Brain pericyte (primary cell): ENCODE measurements at places on chromosomes 2 and 18.
A peak's percentile ranks its signal among the peaks of the same experiment; 100 is the strongest.

DNA sequence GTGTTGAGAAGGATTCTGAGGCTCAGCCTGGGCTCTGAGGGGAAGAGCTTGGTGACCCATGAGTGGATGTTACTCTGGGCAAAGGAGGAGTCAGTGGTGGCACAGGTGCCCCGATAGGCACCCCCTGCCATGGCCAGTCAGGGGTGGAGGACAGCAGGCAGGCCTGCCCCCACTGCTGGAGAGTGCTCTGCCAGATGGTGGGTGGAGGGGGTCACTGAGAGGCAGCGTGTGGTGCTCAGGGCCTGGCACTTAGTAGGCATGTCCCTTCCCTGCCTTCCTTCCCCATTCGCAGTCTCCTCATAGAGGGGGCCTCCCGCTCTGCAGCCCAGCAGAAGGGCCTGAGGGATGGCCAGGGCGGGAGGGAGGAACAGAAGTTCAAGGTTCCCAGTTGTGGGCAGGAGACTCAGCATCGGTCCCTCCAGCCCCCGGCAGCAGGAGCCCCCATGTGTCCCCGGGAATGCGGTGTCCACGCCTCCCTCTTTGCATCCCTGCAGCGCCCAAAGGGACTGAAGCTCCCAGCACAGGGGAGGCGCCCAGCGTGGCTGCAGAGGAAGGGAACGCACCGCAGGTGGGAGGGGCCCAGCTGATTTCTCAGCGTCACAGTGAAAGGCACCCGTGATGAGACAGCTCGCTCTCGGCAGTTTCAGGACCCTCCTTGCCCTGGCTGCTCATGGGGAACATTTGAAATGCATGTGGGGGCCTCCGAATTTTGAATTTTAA, 5.7 kb upstream of the SNED1 start:
- DNase-seq, result no peak

DNA sequence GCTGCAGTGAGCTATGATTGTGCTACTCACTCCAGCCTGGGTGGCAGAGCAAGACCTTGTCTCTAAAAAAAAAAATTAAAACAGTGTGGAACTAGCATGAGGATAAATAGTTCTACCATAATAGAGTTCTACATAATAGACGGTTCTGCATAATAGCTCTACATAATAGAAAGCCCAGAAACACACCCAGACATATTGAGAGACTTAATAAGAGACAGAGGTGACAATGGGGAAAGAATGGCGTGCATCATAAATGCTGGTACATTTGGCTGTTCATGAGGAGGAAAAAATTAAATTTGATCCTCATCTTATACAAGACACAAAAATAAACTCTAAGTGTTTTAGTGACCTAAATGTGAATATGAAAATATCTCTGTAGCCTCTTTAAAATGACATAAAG, 58.5 kb downstream of the PTRHD1 start:
- DNase-seq, result no peak

GRCh38 chr2:200066417-200066816, 111.0 kb downstream of the MAIP1 start:
- DNase-seq, result no peak

DNA sequence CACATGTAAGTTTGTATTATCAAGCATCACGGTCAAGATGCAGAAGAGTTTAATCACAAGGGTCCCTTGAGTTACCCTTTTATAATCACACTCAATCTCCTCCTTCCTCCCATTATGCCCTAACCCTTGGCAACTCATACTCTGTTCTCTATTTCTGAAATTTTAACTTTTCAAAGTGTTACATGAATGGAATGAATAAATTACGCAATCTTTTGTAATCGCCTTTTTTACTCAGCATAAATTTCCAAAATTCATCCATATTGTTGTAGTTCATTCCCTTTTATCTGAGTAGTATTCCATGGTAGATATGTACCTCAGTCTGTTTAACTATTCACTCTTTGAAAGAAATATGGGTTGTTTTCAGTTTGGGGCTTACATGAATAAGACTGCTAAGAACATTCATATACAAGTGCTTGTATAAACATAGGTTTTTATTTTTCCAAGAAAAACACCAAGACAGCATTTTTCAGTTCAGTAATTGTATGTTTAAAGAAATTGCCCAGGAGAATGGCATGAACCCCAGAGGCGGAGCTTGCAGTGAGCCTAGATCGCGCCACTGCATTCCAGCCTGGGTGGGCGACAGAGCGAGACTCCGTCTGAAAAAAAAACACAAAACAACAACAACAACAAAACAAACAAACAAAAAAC, 430.9 kb upstream of the KCNH7 start:
- DNase-seq, result no peak

DNA sequence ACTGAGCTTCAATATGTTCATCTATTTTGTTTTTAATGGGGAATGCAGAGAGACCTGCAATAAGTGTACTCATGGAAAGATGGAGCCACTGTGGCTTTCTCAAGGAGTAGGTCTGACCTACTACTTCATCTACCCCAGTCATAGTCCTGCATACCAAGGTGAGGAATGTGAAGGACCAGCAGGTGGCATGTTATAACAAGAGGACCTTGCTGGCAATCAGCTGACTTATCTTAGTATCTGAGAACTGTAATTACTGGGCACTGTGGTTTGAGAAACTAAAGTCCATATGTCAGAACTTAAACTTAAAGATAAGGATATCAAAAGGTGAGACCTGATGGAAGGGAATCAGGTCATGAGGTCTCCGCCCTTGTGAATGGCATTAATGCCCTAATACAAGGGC, 1104.2 kb downstream of the BCL11A start:
- no peak for DNase-seq

GRCh38 chr2:94986392-94986963, 39.0 kb upstream of the MAL start:
- no peak for DNase-seq

GRCh38 chr2:208373460-208374089, 33.0 kb upstream of the PTH2R start:
- no peak for DNase-seq

DNA sequence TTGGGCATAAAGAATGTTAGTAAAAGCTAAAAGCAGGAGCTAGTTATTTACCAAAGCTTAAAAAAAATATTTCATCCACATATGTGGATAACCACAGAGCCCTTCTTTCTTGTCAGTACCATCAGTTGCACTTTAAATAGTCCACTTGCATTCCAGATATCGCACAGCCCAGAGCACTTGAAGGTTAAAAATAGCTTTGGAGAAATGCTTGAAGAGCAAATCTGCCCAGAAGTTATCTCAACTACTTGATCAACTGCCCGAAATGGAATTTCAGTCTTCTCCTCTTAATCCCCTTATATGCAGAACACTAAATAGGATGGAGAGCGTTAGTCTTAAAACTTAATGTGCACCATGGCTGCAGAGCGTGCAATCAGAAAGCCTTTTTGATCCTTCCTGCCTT, 148.3 kb downstream of the PLEKHA3 start:
- DNase-seq, result no peak

- DNase-seq, result no peak
These were observed 98.0 kb upstream of the CXCR4 start for GRCh38 chr2:136215908-136216472.

GRCh38 chr2:214631406-214631805, 178.1 kb downstream of the BARD1 start:
- DNase-seq, result no peak

GRCh38 chr2:101733257-101733993, 35.9 kb downstream of the MAP4K4 start:
- no peak for DNase-seq

GRCh38 chr2:181426672-181427071, 30.5 kb upstream of the ITGA4 start:
- DNase-seq, result no peak

DNA sequence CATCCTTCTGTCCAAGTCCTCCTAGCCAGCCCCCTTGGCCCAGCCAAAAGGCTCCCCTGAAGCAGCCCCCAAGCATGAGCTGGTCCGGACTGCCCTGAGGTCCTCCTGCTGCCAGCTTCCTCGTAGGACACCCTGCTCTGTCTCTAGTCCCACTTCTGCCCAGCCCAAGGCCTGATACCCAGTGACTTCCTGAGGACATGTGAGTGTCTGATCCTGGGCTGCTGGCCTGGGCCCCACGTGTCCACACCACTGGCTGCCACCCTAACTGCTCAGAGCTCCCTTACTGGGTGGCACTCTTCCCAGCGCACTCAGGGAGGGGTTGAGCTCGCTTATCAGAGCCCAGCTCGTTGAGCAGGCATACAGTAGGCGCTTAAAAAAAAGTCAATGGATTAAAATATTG, 34.4 kb upstream of the PDIA6 start:
- DNase-seq, result no peak

GRCh38 chr2:85577063-85577385, 362 bp upstream of the VAMP8 start:
- no peak for DNase-seq

- DNase-seq, result no peak
These were observed 79.0 kb downstream of the CCDC150 start for GRCh38 chr2:196718419-196719109.

DNA sequence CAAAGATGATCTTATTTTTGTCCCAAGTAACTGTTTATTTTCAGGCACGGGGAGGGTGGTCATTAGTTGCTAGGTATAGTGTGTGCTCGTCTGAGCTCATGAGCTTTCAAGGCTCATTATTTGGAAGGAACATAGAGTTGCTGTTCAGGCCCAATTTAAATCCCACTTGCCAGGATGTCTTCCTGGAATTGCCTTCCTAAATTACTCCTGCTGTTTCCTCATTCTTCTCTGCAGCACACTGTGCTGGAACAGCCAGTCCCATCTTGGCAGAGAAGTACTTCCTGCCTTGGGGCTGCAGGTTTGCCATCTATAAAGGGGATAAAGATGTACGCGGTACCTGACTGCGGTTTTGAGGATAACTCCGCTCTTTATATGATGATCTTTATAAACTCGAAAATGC, 37.3 kb downstream of the GREB1 start:
- no peak for DNase-seq

DNA sequence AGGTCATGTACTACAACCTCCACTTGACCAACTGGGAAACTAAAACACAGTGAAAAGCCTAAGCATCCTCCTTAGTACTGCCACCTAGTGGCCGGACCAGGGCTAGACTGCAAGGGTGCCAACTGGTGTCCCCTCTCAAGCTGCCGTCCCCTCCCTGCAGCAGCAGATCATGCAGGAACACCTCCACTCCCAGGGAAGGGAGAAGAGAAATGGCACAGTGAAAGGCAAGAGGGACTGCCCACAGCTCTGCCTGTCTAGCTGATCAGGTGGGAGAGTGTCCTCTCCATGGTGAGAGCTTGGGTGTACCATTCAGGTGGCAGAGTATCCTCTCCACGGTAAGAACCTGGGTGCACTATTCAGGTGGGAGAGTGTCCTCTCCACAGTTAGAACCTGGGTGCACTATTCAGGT, 78.1 kb downstream of the AAK1 start:
- DNase-seq, result no peak

DNA sequence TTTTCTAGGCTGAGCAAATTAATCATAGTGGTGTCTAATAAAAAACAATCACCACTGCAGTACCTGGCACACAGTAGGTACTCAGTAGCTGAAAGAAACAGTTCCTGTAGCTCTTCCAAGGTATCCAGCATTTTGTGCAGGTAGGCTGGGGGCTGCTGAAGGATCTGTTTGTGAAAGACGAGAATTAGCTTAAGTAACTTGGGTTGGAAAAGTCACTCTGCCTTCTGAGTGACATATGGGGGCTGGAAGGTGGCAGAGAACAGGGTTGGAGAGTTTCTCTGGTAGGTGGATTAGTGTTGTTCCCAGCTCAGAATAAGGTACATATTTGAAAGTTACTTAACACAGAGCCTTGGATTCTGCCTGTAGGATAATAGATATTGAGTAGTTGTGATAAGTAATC, 72.8 kb downstream of the FMNL2 start:
- no peak for DNase-seq

- DNase-seq, result peak; percentile 18
These were observed 33.6 kb upstream of the RNF149 start for GRCh38 chr2:101341901-101342624.
